ENCODE measurements at places on chromosomes 1 and 21.

DNA sequence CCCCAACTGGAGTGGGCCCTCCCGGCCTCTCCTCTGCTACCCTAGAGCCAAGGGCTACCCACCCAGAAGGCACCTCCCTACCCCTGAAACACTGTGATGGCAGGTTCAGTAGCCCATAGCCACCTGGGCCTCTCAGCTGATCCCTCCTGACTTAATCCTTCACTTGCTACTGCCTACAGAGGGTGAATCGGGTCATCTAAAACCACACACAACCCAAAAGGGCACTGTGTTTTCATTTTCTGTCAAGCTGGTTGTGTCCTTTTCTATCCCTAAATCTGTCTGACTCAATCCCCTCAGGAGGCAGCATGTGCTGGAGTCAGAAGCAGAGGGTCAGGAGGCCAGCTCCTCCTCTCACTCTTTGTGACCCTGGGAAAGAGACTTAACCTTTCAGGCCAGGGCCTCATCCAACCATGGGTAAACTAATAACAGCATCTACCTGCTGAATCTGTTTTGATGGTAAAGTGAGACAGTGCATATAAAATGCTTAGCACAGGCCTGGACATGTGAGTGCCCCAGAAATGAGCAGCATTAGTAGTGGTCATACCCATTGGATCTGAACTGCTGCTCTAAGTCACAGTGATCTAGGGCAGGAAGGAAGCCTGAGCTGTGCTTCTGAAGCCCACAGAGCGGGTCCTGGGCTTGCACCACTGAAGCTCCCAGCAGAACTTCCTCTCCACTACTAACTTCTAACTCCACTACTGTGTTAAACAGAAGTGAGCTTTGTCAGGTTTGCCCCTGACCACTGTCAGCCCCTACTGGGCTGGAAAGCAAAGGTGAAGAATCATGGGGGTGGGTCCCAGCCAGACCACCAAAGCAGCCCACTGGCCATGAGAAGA is 11.0 kb downstream of the PMVK start:
- no peak for DNase-seq

DNA sequence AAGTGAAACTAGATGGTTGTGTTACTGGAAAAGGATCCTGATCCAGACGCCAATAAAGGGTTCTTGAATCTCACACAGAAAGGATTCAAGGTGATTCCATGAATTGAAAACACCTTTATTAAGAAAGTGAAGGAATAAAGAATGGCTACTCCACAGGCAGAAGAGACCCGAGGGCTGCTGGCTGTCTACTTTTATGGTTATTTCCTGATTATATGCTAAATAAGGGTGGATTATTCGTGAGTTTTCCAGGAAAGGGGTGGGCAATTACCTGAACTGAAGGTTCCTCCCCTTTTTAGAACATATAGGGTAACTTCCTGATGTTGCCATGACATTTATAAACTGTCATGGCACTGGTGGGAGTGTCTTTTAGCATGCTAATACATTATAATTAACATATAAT is 50.9 kb upstream of the WARS2 start:
- DNase-seq: no peak

- DNase-seq: no peak
These were observed 6.2 kb downstream of the ZMYM1 start for GRCh38 chr1:35085421-35085820.

- DNase-seq: no peak
These were observed 40.8 kb downstream of the MAB21L3 start for GRCh38 chr1:116151739-116152576.

DNA sequence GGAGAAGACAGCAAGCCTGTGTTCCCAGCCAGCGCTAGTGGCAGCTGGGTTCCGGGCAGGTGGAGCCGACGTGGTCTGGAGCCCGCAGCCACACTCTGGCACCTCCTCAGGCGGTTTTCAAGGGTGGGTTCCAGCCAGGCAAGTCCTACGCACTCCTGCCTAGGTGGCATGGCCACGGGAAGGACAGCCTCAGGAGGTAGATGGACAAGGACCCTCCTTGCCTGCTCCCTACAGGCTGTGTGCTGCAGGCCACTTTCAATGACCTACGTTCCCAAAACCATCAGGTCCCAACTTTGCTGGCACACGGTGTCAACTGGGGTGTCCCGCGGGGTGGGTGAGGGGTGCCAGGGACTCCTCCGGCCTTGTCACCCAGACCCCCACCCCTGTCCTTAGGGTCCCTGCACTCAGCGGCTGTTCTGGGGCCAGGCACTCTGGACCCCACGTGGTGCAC is 6.7 kb upstream of the PTGER3 start:
- no peak for DNase-seq

- DNase-seq: no peak
These were observed 11.1 kb downstream of the MTX1 start for GRCh38 chr1:155219592-155220031.

- no peak for DNase-seq
These were observed 240.5 kb downstream of the TGFB2 start for GRCh38 chr1:218585511-218586184.

DNA sequence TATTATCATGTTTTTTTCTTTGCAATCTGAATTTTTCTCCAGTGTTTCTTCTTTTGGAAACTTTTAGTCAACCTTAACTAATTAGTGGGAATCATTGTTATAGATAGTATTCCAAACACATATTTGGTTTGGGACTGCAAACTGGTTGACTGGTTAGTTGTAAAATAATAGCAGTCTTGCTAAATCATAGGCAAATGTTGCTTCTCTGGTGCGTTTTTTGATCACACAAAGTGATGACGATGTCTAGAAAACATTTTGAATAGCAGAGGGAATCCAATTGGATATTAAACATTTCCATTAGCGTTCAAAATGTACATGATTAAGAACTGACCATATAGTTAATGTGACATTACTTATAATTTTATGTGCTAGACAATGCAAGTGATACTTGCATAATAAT is 4.5 kb downstream of the DNAJB4 start:
- no peak for DNase-seq

DNA sequence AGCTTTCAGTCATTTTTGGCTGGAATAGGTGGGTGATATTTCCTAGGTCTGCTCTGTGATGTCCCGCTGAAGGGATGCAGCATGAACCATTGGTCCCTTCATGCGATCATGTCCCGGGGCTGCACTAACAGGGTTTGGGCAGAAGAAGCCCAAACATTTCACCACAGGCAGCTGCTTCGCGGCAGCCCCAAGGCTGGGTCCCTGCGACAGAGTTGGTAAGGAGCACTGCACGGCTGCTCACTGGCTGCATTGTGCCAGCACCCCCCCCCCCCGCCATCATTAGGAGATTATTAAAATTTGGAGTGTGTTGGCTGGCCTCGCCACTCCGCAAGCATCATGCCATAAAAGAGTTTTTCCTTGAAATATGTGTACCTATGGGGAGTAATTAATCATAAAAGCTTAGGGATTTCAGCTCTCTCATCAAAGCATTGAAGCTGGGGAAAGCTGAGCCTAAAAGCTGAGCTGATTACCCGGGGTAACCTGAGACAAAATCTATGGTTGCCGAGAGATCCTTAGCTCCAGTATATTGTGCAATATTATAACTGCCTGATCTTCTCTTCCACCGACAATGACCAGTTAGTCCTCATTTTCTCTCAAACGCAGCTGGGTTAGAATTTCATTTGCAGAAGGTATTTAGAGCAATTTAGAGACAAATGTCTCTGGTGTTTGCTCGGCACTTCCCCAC is 62.5 kb downstream of the PEX14 start:
- DNase-seq: no peak

- DNase-seq: no peak
These were observed 20.9 kb downstream of the ERICH3 start for GRCh38 chr1:74652711-74653139.
